Activated T-cell treated with anti-CD3 and anti-CD28 coated beads for 1 hour (primary cell): ENCODE measurements at places on chromosomes 3 and 15.

DNA sequence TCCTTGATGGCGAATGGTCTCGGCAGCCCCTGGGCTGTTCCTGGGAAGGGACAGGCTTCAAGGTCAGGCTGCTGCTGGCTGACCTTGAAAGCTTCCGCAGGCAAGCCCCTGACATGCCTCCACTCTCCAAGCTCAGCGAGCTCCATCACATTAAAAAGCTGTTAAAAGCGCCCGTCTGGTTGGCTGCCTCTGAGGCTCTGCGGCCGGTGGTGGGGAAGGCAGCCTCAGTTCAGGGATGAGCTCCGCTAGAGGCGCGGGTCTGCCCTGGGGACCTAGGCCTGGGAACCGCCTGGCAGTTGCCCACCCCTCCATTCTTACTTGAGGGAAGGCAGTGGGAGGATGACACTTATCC, 103.8 kb downstream of the LINGO1 start:
- no peak for DNase-seq

GRCh38 chr3:42741796-42742195, 31.3 kb downstream of the CCDC13 start:
- no peak for DNase-seq

GRCh38 chr3:8371085-8371551, 130.5 kb upstream of the LMCD1 start:
- no peak for DNase-seq

GRCh38 chr3:191257286-191257685, 58.2 kb downstream of the OSTN start:
- DNase-seq = no peak

DNA sequence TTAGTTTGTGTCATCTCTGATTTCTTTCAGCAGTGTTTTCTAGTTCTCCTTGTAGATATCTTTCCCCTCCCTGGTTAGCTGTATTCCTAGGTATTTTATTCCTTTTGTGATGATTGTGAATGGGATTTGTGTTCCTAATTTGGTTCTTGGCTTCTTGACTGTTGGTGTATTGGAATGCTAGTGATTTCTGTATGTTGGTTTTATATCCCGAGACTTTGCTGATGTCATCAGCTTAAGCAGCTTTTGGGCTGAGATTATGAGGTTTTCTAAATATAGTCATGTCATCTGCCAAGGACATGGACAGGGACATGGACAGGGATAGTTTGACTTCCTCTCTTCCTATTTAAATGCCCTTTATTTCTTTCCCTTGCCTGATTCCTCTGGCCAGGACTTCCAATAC, 35.8 kb downstream of the MYO9A start:
- no peak for DNase-seq

DNA sequence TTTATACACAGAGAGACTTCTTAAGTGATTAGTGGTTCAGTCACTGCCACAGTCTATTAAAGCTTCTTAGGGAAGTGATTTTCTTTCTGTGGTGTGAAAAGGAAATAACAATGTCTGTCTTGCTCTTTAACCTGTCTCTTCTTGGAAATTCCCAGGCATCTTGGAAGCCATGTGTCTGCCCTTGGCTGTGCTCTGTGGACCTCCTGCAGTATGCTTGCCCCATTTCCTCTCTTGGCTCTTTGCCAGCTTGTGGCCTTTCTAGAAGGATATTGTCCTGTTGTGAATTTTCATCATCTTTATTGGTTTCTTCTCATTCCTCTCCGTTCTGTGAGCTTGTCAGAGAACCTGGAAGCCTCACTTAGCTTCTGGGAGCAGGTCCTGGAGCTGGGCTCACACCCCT, 338.4 kb upstream of the C2CD4B start:
- no peak for DNase-seq
